ENCODE measurements at places on chromosomes 7 and 10. TPM values are rescaled to one million over a fixed set of nuclear protein-coding genes. Genes with fewer than 3 reads are reported as not detected.

SH2D4B gene
- total RNA-seq = 0.24 TPM

OR9A4 gene
- total RNA-seq = not detected

NKX1-2 gene
- not detected for total RNA-seq

PPP1R17 gene
- not detected for total RNA-seq

CUTC gene
- 9.3 TPM for total RNA-seq

ADCY1 gene
- total RNA-seq = 8.8 TPM

STEAP4 gene
- total RNA-seq = 11.3 TPM

FAM171A1 gene
- 2.6 TPM for total RNA-seq

ENTPD1 gene
- 0.92 TPM for total RNA-seq

CAV1 gene
- 15.9 TPM for total RNA-seq

CACNB2 gene
- not detected for total RNA-seq

PIP gene
- not detected for total RNA-seq

TMEM196 gene
- not detected for total RNA-seq

COL13A1 gene
- total RNA-seq = 0.24 TPM

C7orf57 gene
- total RNA-seq = 0.24 TPM

SEMA3E gene
- total RNA-seq = 21.8 TPM

SRRM3 gene
- 0.21 TPM for total RNA-seq

NKX2-3 gene
- not detected for total RNA-seq

MOGAT3 gene
- not detected for total RNA-seq

FAM25C gene
- not detected for total RNA-seq

Measured in Calu3 (cell line).